ENCODE measurements at places on chromosomes 2 and 18.

DNA sequence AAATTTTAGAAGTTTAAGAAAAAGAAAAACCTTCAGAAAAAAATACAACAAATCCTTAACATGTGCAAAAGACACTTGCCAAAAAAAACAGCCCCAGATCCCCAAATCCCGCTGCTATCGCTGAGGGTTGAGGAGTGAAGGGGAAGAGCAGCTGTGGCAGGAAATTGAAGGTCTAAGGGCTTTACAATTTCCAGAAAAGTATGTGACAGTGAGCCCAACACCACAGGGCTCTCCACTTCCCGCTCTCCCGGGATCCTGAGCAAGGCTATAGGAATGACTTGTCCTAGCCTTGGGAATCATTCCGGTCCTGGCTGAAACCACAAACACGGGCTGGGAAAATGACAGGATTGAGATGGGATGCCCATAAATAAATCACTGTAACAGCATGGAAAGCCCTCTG is 191.4 kb downstream of the TMEM163 start:
- no peak for DNase-seq

- DNase-seq: no peak
Measured at GRCh38 chr2:104562537-104562936, 291.4 kb upstream of the POU3F3 start.

GRCh38 chr2:110157153-110157793 is 41.7 kb upstream of the MALL start:
- DNase-seq: no peak

GRCh38 chr2:96867756-96868554 is 1.9 kb downstream of the SEMA4C start:
- no peak for DNase-seq

DNA sequence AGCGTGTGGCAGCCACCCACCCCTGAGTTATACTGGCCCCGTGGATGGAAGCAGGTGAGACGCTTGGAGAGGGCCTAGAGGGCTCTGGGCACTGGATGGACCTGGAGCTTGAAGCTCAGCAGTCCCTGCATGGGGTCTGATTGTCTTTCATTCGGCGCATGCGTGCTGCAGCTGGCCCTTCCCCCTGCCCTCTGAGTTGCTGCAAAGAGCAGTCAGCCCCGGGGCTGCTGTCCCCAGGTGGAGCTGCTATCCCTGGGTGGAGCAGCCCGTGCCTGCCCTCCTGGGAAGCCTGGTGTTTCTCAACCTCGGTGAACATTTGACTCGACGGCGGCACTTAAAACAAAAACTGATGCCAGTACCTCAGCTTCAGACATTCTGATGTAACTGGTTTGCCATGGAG is 29.6 kb downstream of the IGFBP5 start:
- no peak for DNase-seq

DNA sequence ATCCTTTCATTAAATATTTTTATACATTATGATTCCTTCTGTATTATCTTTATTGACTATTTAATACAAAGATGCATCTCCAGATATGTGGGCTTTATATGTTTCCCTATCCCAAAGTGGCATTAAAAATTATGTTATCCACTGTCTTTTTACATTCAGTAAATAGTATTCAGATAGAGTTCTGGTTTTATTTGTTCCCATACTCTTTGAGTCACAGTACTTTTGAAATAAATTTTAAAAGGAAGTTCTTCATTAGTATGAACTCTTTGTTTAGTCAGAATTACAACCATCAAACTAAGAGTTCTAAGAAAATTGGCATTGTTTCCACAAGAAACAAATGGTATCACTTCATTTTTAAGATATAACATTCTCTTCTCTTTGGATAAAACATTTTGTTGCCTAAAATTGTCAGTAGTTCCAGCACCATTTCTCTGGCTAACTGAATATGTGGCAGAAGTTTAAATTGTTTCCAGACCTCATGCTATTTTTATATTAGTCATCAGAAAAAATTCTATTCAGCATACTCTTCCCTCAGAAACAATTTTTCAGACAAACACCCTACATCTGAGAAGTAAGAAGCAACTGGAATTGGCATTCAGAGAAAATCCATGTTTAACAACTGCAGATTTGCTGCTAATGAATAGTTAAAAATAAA is 88.5 kb upstream of the COL5A2 start:
- DNase-seq: no peak

- no peak for DNase-seq
Measured at GRCh38 chr2:156455361-156455975, 19.3 kb downstream of the GPD2 start.

All from activated CD8-positive, alpha-beta memory T cell treated with anti-CD3 and anti-CD28 coated beads for 4 hours (primary cell).